ENCODE measurements at places on chromosomes 11 and 22.

DNA sequence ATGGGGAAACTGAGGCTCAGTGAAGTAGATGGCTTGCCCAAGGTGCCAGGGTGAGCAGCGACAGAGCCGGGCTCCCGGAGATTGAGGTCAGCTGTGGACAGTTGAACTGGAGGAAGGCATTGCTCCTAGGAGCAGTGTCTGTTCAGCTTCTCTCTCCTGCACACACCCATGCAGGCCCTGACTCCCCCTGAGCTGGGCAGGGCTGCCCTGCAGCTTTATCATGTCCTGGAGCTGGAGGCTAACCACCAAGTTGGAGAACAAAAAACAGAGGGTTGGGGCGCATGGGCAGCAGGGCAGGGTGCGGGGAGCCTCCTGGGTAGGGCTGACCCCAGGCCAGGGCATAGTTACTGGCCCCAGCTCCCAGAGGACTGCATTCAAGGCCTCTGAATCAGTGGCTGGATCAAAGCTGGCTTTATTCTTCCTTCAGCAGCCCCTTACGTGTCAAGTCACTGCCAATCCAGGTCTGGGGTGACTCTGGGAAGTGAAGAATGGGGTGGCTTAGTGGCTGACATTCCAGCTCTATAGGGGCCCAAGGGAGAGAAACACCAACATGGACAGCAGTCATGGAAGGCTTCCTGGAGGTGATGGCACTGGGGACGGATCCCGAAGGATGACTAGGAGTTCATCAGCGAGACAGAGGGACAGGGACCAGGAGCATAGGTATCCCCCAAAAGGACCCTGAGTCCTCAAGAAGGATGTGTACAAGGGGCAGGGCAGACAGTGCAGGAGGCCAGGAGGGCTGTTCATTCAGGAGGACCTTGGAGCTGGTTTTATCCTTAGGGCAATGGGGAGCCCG is 83.8 kb downstream of the CACNA1I start:
- no peak for DNase-seq

GRCh38 chr11:120011836-120012235 is 126.1 kb downstream of the TRIM29 start:
- DNase-seq, result no peak

DNA sequence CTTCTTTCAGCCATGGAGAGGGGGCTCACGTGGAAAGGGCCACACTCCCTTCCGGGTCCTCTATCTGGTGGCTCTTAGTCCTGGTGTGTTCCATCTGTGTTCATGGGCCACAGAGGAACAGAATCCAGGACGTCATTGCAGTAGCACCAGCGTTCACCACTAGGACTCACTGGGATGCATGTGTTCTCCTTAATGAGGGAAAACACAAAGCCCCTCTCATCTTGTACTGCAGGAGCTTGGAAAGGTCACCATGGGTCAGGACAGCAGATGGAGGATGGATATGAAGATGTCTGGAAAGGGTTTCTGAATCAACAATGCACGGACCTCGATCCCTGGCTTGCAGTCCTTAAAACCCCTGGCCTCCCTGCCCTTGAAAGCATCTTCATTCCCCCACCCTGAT is 113.8 kb upstream of the THY1 start:
- no peak for DNase-seq

- DNase-seq, result no peak
Measured at GRCh38 chr11:69609351-69609750, 31.6 kb upstream of the CCND1 start.

DNA sequence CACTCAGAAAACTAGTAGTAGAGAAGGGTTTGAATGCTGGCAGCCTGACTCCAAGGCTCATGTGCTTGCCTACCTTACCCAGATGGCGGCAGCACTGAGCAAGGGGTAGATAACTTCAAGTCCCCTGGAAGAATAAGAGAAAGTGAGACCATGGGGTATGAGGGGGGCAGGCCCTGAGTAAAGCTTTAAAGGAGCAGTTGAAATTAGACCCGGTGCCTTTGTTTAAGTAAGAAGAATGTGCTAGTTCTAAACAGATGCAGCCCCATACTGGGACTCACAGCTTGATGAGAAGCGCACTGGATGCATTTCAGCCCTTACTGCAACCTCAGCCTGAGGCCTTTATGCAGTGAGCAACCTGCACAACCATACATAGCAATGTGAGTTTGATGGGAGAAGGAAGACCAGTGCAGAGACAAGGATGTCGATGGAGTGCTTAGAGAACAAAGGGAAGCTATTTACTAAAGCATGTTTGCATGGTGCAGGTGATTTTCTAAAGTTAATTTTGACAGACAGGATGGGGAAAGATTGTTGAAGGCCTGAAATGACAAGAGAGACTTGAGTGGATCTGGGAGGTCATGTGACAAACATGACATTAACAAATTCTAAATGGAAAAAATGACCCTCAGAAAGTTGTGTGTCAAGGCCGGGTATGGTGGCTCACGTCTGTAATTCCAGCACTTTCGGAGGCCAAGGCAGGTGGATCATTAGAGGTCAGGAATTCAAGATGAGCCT is 27.1 kb upstream of the TMA7B start:
- peak; percentile 9 for DNase-seq

- peak; percentile 64 for DNase-seq
Measured at GRCh38 chr11:65663639-65664200, 1.0 kb upstream of the RELA start.

DNA sequence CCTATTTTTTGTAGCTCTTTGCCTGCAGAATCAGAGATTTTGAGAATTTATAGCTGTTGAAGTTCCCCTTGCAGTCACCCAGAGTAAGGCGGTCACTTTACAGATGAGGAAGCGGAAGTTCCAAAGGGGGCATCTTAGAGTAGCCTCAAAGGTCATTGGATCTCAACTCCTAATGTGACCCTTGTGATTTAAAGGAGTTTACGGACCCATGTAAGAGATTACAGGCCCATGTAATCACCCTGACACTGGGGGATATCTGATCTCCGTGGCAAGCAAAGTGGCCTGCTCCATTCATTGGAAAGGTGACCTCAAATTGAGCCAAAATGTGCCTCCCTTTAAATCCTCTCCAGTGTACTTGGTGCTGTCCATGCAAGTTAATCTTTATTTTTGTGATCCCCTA is 15.7 kb downstream of the P2RX3 start:
- DNase-seq, result no peak

GRCh38 chr22:26496456-26496855 is 12.8 kb downstream of the SRRD start:
- DNase-seq, result no peak

DNA sequence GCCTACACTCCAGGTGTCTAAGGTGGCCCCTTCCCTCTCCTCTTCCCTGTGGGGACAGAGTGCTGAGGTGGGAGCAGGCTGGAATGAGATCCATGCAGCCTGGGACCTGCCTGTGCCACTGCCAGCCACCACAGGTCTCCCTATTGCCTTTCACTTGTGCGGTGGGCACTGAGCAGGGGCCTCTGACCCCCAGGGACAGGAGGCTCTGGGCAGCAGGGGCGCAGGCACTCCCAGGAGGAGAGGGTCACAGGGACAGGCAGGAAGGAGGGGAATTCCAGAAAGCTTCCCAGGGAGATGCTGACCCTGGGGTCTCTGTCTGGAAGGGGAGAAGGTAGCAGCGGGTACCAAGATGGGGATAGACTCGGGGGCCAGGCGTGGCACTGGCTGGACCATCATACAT is 228.5 kb upstream of the B3GAT1 start:
- DNase-seq, result no peak

DNA sequence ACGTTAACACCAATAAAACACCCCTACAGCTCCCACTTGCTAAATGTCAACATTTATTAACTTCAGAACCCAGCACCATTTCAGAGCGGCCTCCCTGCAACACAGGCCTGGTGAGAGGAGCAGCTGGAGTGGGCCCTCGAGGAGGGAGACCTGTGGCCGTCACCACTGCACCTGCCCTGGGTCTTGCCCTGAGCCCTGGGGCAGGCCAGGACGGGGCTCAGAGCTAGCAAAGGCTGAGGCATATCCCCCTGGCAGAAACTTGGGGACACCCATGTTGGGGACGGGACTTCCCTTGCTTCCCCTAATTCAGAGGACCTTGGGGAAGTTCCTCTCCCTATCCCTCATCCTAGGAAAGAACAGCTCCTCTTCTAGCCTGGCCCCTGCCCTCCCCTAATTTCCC is 137.3 kb upstream of the THY1 start:
- no peak for DNase-seq

DNA sequence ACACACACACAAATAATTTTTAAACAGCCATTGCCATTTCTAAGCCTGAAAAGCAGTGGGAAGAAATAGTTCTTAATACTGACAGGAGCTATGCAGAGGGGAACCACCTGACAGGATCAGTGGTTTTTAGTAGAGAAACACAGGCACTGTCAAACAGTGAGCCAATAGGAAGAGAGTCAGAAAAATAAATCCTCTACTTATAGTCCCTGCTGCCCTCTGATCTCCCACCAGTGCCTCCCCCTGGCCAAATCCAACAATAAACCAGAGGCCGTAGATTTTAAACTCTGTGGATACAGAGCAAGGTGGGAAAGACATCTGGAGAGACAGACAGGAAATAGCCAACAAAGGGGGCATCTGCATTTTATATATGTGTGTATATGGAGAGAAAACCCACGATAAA is 7.9 kb upstream of the OR56B4 start:
- DNase-seq, result no peak

- no peak for DNase-seq
Measured at GRCh38 chr11:60756307-60757032, at the start of gene MS4A15. MS4A15 (plus strand) TSS chr11:60756867; CDS start chr11:60763734, 6,867 bp downstream.

- peak; percentile 56 for DNase-seq
Measured at GRCh38 chr11:12914400-12914912, 94.7 kb upstream of the RASSF10 start.

- no peak for DNase-seq
Measured at GRCh38 chr11:114011443-114011842, 36.5 kb downstream of the HTR3A start.

DNA sequence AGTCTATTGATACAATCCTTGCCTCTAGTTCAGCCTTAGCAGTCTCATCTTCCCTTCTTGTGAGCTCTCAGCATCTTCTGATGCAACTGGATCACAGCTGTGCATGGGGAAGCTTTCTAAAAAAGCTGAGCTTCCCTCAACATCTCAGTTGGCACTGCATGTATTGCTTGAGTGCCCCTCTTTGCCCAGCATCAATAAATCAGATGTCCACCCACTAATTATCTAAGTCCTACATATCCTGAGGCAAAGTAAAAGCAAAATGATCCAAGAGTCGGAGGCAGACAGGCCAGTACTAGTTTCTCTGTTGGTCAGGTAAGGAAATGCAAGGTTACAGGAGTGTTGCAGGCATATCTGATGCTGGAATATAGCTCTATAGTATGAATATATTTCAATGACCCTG is 334.5 kb upstream of the NCAM1 start:
- no peak for DNase-seq

GRCh38 chr22:26461188-26461810 is 22.3 kb downstream of the HPS4 start:
- peak; percentile 44 for DNase-seq

DNA sequence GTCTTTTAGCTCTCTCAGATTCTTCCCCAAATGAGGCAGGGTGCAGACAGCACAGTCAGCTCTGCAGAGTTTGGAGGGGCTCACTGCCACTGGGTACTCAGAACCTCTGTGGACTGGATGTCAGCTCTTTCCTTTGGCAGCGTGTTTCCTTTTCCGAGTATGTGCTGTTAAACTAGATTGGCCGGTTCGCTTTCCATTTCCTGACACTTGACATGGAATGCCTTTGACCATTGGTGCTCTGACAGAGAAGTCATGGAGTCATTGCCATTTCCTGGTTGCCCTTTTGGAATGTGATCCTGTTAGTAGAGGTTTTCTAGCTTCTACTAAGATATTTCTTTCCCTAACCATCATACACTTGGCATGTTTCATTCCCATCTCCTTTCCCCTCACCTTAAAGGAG is 86.7 kb downstream of the SWAP70 start:
- no peak for DNase-seq

DNA sequence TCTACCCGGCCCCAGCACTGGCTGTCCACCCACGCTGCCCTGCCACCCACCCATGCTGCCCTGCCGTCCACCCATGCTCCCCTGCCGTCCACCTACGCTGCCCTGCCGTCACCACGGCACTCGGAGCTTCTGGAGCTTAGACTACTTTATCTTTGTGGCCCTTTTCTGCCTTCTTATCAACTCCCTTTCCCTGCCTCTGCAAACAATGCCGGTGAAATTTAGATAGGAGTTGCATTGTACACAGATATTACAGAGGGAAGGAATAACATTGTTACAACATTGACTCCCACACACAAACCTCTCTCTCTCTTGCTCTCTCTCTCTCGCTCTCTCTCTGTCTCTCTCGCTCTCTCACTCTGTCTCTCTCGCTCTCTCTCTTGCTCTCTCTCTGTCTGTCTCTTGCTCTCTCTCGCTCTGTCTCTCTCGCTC is 33.7 kb upstream of the BRSK2 start:
- DNase-seq, result no peak

DNA sequence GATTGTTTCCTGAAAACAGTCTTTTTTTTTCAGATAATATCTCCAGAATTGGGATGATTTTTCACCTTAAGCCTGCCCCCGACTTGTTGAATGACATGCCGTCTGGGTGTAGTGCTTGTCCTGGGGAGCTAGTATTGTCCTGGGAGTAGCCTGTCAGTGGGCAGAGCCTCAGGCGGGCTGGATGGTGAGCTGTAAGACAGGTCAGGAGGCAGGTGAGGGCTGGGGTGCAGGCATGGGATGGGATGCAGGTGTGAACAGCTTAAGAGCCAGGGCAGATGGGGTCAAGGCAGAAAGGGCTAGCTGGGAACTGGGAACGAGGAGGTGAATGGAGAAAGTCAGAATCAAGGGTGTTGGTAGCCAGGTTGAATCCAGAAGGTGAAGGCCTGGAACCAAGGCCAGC is 200.2 kb downstream of the CSNK2A3 start:
- DNase-seq, result no peak

- no peak for DNase-seq
Measured at GRCh38 chr11:40387240-40387980, 1072.0 kb downstream of the LRRC4C start.

DNA sequence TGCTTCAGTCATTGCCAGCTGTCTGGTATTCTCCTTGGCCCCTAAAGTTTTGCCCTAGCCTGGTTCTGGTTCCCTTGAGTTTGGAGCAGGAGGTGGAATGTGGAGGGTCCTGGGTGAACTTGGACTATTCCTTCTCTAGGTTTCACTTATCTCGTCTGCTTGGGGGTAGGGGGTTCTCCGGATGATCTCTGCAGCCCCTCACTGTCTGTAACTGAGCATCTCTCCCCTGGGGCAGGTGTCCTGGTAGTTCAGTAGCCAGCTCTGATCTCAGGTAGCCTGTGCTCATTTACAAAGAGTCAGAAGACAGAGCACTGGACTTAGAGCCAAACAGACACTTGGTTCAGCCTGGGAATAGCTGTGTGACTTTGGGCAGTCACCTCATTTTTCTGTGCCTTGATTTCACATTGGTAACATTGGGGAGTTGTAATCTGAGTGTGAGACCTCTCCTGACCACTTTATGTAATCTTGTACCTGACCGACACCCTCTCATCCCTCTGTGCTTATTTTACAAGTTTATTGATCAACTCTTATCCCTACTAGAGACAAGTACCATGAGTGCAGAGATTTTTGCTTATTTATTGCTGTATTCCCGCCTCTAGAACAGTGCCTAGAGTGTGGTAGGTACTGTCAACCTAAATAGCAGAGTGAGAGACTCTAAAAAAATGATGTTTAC is 804 bp downstream of the CCDC134 start:
- DNase-seq, result no peak

Data from fibroblast of skin of abdomen (primary cell).